Activated effector memory CD4-positive, alpha-beta T cell treated with Interleukin-2 at 50 U/mL for 16 hours (primary cell): ENCODE measurements at places on chromosomes 16 and 17.

GRCh38 chr16:68283346-68283745 lies 19.0 kb downstream of the SLC7A6 start:
- DNase-seq, result no peak

DNA sequence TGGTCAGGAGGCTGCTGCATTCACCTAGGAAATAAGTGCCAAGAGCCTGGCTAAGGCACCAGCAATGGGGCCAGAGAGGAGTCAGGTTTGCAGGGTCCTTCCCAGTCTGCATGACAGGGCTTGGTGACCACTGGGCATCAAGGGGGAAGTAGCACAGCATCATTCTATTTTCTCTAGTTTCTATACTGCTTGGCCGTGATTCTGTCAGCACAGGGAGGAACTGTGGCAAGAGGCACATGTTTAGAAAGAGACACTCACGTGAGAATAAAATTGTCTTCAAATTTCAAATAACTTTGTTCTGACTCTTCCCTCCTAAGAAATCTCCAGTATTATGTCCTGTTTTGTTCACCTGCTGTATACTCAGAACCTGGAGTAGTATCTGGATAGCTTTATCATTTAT lies 37.8 kb downstream of the ERN1 start:
- no peak for DNase-seq

GRCh38 chr17:16107165-16107770 lies 107.6 kb downstream of the TTC19 start:
- no peak for DNase-seq

DNA sequence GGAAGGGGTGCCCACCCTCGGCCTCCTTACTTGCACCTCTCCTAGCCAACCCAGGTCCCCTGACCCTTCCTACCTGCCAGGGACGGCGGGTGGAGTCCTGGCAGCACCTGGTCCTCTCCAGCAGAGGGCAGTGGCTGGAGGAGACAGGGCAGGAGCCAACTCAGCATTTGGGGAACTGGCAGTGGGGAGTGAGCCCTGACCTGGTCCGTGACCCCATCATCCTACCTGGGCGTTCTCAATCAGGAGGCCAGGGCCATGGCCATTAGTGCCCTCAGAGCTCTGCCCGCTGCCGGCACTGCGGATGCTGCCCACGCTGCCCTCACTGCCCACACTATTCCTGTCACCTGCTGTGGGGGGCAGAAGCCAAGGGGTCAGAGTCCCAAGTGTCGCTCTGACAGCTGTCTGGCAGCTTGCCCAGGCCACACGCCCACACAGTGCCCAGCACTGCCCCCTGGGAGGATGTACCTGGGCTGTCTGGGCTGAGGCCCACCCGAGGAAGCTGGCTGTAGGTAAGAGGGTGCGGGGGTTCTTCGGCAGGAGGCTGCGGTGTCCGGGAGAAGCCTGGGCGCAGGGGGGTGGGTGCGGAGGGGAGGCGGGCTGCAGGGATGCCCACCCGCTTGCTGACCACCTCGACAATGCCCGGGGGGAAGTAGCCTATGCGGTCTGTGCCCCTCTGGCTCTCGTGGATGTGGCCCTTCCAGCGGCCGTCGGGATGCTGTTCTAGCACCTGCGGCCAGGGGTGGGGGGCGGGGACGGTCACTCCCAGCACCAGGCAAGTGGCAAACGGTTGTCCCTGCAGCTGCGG lies 10.8 kb downstream of the CASKIN2 start:
- DNase-seq, result no peak

- DNase-seq, result no peak
These were observed 7.5 kb downstream of the NME3 start for GRCh38 chr16:1763521-1764511.

DNA sequence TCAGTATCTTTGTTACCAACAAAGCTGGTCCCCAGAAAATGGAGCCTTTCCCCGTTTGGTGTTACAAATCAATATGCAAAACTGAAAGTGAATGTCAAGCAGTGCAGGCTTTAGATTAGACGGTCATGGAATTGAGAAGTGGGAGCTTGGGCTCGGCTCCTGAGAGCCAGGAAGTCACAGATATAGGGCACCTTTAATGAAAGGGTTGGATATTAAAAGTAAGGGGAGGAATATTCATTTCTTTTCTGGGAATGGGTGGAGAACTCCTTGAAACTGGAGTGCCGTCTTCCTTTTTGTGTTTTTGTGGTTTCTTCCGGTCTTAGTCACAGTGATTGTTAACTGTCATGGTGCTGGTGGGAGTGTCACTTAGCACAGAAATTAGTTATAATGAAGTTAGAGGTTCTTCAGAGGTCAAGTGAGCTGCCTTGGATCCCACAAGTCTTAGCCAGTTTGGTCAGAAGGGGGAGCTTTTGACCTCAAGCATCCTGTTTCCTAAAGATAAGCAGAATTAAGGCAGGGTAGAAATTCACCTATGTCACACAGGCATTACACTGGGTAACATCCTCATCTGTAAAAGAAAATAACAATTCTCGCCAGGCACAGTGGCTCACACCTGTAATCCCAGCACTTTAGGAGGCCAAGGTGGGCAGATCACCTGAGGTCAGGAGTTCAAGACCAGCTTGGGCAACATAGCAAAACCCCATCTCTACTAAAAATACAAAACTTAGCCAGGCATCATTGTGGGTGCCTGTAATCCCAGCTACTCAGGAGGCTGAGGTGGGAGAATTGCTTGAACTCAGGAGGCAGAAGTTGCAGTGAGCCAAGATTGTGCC lies 9.6 kb upstream of the EIF1 start:
- DNase-seq, result peak; percentile 53

DNA sequence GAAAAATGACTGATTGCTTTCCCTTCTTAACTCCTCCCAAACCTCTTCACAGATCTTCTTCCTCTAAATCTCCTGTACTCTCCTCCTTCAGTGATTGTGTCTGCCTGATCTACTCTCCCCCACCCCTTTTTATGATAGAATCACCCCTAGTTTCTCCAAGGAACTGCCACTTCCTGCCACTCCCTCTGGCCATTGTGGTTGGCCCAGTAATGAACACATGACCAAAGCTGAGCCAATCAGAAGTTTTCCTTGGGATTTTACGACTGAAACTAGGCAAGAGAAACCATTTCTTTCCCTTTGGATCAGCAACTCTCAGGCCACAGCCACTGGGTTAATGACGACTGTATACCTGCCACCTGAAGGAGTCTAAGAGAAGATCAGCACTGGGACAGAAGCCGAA lies 15.9 kb downstream of the IRX3 start:
- no peak for DNase-seq

DNA sequence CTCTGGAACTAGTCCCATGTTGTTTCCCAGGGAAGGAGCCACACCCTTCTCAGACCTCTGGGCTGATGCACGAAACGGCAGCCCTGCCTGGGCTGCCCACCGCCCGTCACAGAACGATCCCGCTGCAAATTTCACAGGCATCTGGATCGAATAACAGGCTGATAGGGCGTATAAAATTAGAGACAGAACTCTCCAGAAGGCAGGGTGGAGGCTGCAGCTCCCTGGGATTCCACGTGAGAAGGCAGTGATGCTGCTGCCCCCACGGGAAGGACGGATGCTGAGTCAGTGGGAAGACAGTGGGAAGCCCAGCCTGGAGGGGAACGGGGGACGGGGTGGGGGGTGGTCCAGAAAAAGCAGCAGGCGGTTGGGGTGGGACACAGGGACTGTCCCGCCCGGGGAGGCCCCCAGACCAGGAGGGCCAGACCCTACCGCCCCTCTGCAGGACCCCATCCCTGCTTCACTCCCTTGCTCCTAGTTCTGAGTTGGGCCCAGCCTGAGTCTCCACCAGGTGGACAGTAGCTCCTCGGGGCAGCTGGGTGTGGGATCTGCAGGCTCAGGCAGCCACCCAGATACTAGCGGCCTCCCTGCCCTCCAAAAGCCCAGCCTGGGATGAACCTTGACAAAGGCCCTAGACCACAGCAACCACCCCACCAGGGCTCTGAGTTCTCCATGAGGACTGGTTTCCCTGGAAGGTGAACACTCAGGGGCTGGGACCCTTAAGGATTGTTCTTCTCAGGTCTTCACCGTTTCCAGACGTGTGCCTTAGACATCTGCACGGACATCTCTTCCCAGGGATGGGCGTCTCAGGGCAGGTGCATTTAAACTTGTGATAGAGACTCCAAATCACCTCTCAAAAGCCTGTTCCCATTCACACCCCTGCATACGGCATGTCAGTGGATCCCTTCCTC lies 117.8 kb downstream of the METRNL start:
- no peak for DNase-seq

GRCh38 chr16:66925322-66925840 lies at the start of gene RRAD:
Gene RRAD, minus strand, starts transcription at chr16:66925535. Its CDS starts 356 bp downstream, at chr16:66925179.
- DNase-seq, result no peak

DNA sequence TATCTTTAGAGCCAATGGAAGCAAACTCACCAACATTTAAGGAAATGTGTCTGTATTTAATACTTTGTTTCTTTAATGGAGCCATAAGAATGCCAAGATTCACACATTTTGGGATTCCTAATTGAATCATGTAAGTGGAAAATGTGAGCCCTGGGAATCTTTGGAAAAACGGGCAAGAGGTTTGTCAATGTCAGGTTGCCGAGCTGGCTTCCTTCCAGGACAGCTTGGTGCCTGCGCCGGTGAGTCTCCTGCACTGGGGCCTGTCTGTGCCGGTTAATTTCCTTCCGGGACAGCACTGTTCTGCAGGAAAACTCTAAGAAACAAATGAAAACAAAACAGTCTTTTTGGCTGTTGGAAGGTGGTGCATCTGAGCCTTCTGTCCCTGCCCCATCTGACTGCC lies 210.6 kb downstream of the HAPSTR1 start:
- no peak for DNase-seq

DNA sequence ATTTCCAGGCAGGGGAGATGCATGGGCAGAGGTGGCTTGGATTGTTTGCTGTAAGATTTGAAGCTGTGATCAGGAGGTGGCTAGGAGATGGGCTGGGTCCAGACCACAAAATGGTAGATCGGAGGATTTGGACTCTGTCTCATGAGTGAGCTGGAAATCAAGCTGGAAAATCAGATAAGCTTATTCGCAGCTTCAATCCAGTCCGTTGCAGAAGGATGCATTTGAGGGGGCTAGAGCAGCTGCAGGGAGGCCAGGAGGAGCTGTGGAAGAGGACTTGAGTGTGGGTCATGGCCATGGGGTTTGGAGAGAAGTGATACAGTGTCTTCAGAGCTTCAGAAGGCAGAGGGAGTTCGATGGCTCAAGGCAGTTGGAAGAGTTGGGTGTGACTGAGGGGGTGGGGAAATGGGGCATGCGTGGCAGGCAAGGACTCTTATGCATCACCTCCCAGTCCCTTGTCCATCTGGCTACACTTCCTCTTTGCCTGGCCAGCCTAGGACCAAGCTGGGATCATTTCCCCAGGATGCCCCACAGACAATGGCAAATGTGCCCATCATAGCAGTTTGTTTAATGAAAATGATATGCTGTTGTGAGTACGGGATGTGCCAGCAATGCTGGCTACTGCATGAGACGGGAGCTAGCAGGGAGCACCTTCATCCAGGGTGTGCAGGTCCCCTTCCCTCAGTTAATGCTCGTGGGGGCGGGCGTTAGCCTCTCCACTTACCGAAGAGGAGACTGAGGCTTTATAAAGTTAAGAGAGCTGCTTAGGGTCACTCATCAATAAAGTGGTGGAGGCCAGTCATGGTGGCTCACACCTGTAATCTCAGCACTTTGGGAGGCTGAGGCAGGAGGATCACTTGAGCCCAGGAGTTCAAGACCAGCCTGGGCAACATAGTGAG lies 20.6 kb downstream of the QPRT start:
- no peak for DNase-seq

- peak; percentile 16 for DNase-seq
These were observed 94.6 kb downstream of the RGS9 start for GRCh38 chr17:65231662-65232335.

DNA sequence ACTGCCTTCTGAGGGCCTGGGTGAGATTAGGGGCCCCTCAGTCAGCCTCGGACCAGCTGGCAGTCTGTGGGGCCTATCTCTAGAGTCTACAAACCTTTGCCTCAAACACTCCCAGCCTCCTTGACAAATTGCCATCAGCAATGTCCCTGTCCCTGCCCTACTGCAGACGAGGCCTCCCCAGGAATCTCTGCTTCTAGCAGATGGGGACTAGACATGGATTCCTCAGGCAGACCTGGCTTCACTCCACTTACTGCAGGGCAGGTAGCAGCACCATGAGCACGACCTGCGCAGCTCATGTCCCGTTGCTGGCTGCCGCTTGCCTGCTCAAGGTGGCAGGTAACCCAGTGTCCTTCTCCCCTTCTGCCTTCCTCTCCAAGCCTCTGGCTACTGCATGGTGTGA lies 49.1 kb downstream of the PLD6 start:
- no peak for DNase-seq

DNA sequence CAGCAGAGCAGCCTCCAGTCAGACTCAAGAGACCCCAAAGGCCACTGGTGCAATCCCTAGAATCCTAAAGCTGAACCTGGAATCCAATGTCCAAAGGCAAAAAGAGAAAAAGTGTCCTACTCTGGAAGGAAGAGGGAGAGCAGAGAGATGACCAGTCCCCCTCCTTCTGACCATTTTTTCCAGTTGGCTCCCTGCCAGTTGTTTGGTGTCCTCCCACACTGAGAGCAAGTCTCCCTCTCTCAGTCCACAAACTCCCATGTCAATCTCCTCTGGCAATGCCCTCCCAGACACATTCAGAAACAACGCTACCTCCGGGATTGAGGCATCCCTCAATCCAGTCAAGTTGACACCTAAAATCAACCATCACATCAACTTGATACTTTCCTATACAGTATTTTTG lies 4.3 kb upstream of the CLEC19A start:
- no peak for DNase-seq

GRCh38 chr17:27920569-27920968 lies 27.4 kb upstream of the LYRM9 start:
- no peak for DNase-seq

DNA sequence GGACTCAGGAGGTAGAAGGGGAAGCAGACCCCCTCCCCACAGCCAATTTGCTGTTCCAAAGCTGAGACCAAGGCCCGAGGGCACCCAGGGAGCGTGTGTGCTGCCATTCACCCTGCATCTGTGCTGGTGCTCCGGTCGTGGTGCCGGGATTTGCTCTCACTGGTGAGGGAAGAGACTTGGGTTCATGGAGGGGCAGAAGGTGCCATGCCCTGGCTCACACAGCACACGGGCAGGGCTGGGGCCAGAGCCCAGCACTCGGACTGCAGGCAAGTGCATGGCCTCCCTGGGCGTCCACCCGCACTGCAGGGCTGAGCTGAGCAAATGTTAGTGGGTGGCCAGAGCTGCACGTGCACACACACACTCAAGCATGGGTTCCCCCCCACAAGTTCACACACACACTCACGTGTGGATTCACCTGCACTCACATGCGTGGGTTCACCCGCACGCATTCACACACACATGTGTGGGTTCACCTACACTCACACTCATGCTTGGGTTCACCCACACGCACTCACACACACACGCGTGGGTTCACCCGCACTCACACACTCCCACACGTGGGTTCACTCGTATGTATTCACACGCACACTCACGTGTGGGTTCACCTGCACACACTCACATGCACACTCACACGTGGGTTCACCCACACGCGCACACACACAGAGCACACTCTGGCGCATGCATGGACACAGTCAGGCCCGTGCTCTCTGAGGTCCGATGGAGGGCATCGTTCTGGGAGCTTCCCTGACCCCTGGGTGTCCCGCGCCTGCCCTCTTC lies 57.0 kb upstream of the CBFA2T3 start:
- DNase-seq, result no peak

GRCh38 chr17:82849076-82849945 lies 9.5 kb upstream of the ZNF750 start:
- no peak for DNase-seq

- no peak for DNase-seq
These were observed 8.8 kb upstream of the CEP20 start for GRCh38 chr16:15897121-15897780.
